ENCODE measurements at places on chromosomes 16 and 17. TPM values are rescaled to one million over a fixed set of nuclear protein-coding genes. Genes with fewer than 3 reads are reported as not detected.

Gene FAM171A2
- total RNA-seq = 31.1 TPM

Gene PSMD3
- 229 TPM for total RNA-seq

Gene FOXL1
- 7.6 TPM for total RNA-seq

Gene TNS4
- total RNA-seq = 0.14 TPM

Gene NPIPB12
- total RNA-seq = 6.2 TPM

Gene MT1B
- not detected for total RNA-seq

Gene PDF
- total RNA-seq = 68.4 TPM

Gene RAB37
- total RNA-seq = not detected

Gene ACSM2A
- not detected for total RNA-seq
